Activated gamma-delta T cell treated with Interleukin-2 at 50 U/mL for 16 hours (primary cell): ENCODE measurements at places on chromosomes 2 and 18.

GRCh38 chr2:71892896-71893295 lies 254.8 kb downstream of the CYP26B1 start:
- no peak for DNase-seq

DNA sequence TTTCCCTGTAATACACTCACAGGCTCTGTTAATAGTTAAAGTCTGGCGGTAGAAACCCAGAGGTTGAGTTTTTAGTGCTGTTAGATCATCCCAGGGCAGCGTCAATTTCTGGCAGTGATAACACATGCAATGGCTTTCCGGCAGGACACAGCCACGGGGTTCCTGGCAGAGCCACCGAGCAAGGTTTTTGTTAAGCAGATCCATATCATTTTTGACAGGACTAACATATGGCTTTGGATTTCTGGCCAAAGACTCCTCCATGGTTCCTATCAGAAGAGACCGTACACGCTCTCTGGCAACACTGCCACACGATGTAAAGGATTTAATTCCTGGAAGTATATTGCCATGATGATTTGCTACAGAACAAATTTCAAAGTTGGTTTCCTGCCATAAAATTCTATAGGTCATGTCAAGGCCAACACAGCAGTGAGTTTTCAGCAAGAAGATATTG lies 854.3 kb downstream of the LRRTM4 start:
- no peak for DNase-seq

DNA sequence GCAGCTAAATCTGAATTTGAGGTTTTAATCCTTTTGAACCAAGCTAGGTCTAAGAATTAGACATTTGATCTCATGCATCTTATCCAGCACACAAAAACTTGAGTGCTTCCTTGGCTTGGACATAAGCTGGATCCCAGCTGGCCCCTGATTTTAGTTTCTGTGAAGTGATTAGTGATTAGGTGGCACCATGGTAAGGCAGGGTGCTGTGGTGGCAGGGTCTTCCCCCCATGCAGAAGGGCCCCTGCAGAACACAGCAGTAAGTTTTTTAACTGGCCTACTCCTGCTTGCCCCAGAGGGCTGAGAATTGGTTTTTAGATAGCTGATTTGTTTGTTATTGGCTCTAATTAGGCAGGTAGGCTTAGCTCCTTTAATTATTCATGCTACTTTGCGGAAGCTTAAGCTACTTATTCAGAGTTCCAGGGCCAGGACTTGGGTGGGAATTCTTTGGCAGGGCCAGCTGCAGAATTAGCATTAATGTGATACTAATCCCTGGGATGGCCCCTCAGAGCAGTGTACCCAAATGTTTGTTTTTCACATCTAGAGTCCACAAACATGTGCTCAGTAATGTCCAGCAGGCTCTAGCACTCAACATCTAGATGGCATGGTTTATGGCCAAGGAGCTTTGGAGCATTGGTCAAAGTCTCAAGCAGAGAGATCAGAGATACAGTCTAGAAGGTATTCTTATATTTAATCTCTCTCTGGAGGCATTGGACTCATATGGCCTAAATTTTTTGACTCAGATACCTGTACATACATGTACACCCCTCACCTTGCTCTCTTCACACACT lies 99.6 kb downstream of the FMNL2 start:
- DNase-seq, result no peak

DNA sequence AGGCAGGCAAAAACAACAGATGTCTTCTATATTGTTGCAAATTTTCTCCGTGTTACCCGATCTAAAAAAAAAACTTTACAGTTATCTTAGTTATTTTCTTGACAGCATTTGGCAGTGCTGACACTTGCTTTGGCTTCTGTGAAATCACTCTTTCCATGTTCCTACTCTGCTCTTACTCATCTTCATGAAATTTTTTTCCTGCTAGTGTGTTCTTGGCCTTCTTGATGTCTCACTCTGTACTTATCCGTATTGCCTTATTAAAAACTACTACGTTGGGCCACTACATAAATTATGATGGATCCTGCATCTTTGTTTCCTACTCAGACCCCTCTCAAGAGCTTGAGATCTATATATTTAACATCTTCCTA lies 134.4 kb downstream of the IKZF2 start:
- DNase-seq, result no peak

- DNase-seq, result no peak
Measured at GRCh38 chr2:206616151-206616550, 26.1 kb upstream of the FAM237A start.
